Right lobe of liver (tissue), 6 donors: ENCODE measurements at places on chromosomes 1 and 21.
A peak's percentile ranks its signal among the peaks of the same experiment; 100 is the strongest.

DNA sequence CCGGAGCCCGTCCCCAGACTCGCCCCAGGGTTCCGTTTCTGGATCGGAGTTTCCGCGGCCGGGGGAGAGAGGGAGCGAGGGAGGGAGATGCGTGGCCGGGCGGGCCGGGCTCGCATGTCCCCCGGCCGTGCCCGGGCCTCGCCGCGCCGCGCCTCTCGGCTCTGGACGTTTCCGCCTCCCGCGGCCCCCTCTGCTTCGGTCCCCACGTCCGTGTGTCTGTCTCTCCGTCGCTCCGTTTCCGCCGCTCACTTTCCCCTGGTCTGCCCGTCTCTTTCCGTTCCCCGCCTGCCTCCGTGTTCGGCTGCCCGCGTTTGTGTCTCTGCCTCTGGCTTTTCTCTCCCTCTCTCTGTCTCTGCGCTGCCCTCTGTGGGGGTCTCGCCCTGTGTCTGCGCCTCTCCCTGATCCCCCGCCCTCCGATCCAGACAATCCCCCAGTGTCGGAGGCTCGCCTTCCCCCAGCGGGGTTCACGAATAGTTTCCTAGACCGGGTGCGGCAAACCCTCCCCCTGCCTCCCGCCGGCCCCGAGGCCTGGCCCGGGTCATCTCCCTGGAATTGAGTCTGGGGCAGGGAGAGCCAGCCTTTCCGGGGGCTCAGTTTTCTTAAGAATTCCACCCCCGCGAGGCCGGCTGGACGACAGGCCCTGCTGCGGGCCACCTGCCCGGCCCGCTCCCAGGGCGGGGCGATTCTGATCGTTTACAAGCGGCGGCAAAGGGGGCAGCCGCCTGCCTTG lies 735 bp downstream of the NBL1 start:
- peak overlapping the region; percentile 38 for H3K4me3 ChIP-seq
- no peaks in the 10 kb centered on the region for H3K27me3 ChIP-seq
- DNase-seq, result no peak
- H3K36me3 ChIP-seq, result no peaks in the 10 kb centered on the region

- H3K27ac ChIP-seq, result no peak overlapping the region
- no peaks in the 10 kb centered on the region for H3K27me3 ChIP-seq
- DNase-seq, result no peak
- H3K4me3 ChIP-seq, result no peak overlapping the region
- H3K36me3 ChIP-seq, result peaks cover 8% of the 10 kb centered on the region
- no peaks in the 10 kb centered on the region for H3K4me1 ChIP-seq
Observed at GRCh38 chr1:33497410-33497809, 25.0 kb downstream of the ZSCAN20 start.

GRCh38 chr1:61776091-61776490 lies 33.8 kb downstream of the PATJ start:
- no peaks in the 10 kb centered on the region for H3K27me3 ChIP-seq
- H3K27ac ChIP-seq, result no peak overlapping the region
- DNase-seq, result no peak

DNA sequence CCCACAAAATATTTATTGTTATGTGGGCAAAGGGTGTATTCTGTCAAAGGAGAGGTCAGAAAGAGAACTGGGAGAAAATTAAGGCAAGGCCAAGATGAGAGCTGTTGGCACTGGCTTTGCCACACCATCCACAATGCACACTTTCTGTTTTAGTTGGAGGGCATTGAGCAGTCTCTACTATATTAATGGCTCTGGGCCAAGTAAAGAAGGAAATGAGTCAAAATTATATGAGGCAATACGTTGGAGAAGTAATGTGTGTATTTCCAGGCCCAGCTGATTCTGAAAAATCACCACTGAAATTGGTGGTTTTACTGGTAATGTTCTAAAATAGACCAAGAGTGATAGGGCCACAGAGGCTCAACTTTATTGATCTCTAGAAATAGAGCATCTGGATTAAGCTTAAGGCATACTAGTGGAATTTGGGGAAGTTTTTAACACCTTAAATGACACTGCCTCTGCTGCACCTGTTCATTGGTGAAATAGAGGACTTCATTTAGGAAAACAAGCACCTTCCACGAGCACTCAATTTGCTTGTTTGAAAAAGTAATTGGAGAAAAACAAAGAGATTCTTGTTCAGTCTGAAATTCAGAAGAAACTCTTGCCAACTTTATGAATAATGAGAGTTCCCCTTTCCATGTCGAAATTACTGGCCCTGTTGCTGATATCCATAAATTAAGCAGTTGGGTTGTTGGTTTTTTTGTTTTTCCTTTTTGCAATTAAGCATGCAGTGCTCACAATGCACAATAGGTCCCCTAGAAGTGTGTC lies 424.9 kb downstream of the ADGRL2 start:
- H3K27me3 ChIP-seq, result no peaks in the 10 kb centered on the region
- H3K4me3 ChIP-seq, result no peak overlapping the region
- H3K36me3 ChIP-seq, result no peaks in the 10 kb centered on the region
- H3K4me1 ChIP-seq, result no peaks in the 10 kb centered on the region
- no peak overlapping the region for H3K27ac ChIP-seq
- DNase-seq, result no peak

- no peak overlapping the region for H3K27ac ChIP-seq
- no peaks in the 10 kb centered on the region for H3K27me3 ChIP-seq
- H3K36me3 ChIP-seq, result no peaks in the 10 kb centered on the region
- H3K4me3 ChIP-seq, result no peak overlapping the region
Observed at GRCh38 chr1:21241771-21242581, 48.3 kb downstream of the ECE1 start.

- no peak overlapping the region for H3K27ac ChIP-seq
- no peaks in the 10 kb centered on the region for H3K27me3 ChIP-seq
- no peaks in the 10 kb centered on the region for H3K36me3 ChIP-seq
- DNase-seq, result no peak
- no peak overlapping the region for H3K4me3 ChIP-seq
- no peaks in the 10 kb centered on the region for H3K4me1 ChIP-seq
Observed at GRCh38 chr1:63663301-63663700, 70.1 kb downstream of the PGM1 start.

- H3K27me3 ChIP-seq, result no peaks in the 10 kb centered on the region
- no peaks in the 10 kb centered on the region for H3K4me1 ChIP-seq
- no peak for DNase-seq
- H3K4me3 ChIP-seq, result no peak overlapping the region
Observed at GRCh38 chr1:36818771-36819170, 215.5 kb downstream of the GRIK3 start.

GRCh38 chr1:207935166-207935583 lies 24.2 kb upstream of the CD34 start:
- DNase-seq, result no peak
- H3K27me3 ChIP-seq, result no peaks in the 10 kb centered on the region
- no peaks in the 10 kb centered on the region for H3K4me1 ChIP-seq
- H3K36me3 ChIP-seq, result no peaks in the 10 kb centered on the region
- no peak overlapping the region for H3K4me3 ChIP-seq

GRCh38 chr1:94298861-94299260 lies 61.5 kb upstream of the ARHGAP29 start:
- no peak overlapping the region for H3K27ac ChIP-seq
- no peaks in the 10 kb centered on the region for H3K27me3 ChIP-seq
- no peak for DNase-seq
- H3K36me3 ChIP-seq, result no peaks in the 10 kb centered on the region
- no peak overlapping the region for H3K4me3 ChIP-seq

- H3K36me3 ChIP-seq, result no peaks in the 10 kb centered on the region
- peaks cover 3% of the 10 kb centered on the region for H3K4me1 ChIP-seq
- no peaks in the 10 kb centered on the region for H3K27me3 ChIP-seq
- peak; percentile 82 for DNase-seq
- peak overlapping the region; percentile 64 for H3K4me3 ChIP-seq
Observed at GRCh38 chr1:9181990-9182783, 52.4 kb upstream of the H6PD start.

DNA sequence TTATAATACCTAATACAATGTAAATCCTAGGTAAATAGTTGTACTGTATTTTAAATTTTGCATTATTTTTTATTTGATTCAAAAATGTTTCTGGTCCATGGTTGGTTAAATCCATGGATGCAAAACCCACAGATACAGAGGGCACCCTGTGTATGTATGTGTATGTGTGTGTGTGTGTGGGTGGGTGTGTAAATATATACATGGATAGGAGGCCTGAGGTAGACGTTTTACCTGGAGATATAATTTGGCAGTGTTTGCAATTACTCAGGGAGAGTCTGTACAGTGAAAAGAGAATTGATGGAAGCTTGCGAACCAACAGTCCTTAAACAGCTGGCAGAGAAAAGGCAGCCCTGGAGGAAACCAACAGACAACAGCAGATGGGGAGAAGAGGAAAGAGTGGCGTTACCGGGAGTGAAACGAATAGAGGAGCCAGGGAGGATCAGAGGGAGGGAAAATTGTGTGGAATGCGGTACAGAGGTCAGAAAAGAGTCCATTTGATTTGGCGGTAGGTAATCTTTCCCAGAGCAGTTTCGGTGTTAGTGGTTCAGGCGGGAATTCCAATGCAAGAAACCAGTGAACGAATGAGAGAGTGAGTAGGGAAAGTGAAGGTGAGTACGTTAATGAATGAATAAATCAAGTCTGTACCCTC lies 47.9 kb upstream of the NBL1 start:
- no peaks in the 10 kb centered on the region for H3K27me3 ChIP-seq
- no peaks in the 10 kb centered on the region for H3K36me3 ChIP-seq
- peak overlapping the region; percentile 92 for H3K4me3 ChIP-seq
- DNase-seq, result no peak
- H3K27ac ChIP-seq, result peak overlapping the region; percentile 80
- peaks cover 7% of the 10 kb centered on the region for H3K4me1 ChIP-seq

- DNase-seq, result peak; percentile 83
- H3K36me3 ChIP-seq, result no peaks in the 10 kb centered on the region
- H3K4me1 ChIP-seq, result no peaks in the 10 kb centered on the region
- peak overlapping the region; percentile 94 for H3K27ac ChIP-seq
Observed at GRCh38 chr1:2585318-2586092, 1.1 kb upstream of the PRXL2B start.

- H3K36me3 ChIP-seq, result no peaks in the 10 kb centered on the region
- H3K27me3 ChIP-seq, result no peaks in the 10 kb centered on the region
- no peak for DNase-seq
- no peak overlapping the region for H3K4me3 ChIP-seq
Observed at GRCh38 chr1:179021873-179022272, 3.8 kb upstream of the FAM20B start.

DNA sequence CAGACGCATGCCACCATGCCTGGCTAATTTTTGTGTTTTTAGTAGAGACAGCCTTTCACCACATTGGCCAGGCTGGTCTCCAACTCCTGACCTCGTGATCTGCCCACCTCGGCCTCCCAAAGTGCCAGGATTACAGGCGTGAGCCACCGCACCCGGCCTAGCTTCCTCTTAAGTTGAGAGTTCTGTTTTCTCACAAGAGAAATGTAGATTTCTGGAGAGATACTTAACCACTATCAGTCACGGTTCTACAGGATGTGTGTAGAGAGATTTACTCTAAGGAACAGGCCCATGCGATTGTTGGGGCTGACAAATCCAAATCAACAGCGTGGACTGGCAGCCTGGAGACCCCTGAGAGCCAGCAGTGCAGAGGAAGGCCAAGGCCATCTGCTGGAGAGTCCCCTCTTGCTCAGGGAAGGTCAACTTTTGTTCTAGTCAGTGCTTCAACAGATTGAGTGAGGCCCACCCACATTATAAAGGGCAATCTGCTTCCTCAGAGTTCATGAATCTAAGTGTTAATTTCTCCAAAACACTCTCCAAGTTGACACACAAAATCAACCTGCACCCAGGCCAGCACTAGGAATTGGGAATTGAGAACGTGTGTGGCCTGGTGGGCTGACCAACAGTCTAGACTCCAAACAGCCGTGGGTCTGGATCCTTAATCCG lies 38.7 kb downstream of the CHAF1B start:
- H3K4me3 ChIP-seq, result no peak overlapping the region
- H3K4me1 ChIP-seq, result peaks cover 5% of the 10 kb centered on the region
- no peak for DNase-seq
- no peaks in the 10 kb centered on the region for H3K36me3 ChIP-seq

GRCh38 chr1:107135463-107135862 lies 5.4 kb upstream of the NTNG1 start:
- H3K27me3 ChIP-seq, result peaks cover 8% of the 10 kb centered on the region
- no peak for DNase-seq
- H3K4me1 ChIP-seq, result no peaks in the 10 kb centered on the region
- H3K27ac ChIP-seq, result no peak overlapping the region

DNA sequence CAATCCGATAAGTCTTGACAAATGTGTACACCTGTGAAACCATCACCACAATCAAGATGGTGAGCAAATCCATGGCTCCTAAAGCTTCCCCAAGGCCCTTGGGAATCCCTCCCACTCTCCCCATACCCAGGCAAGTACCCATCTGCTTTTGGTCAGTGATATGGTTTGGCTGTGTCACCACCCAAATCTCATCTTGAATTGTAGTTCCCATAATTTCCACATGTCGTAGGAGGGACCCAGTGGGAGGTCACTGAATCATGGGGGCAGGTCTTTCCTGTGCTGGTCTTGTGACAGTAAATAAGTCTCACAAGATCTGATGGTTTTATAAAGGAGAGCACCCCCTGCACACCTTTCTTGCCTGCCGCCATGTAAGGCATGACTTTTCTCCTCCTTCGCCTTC lies 14.6 kb upstream of the GUCA2B start:
- H3K27ac ChIP-seq, result no peak overlapping the region
- H3K4me1 ChIP-seq, result no peaks in the 10 kb centered on the region
- DNase-seq, result no peak
- H3K36me3 ChIP-seq, result no peaks in the 10 kb centered on the region

DNA sequence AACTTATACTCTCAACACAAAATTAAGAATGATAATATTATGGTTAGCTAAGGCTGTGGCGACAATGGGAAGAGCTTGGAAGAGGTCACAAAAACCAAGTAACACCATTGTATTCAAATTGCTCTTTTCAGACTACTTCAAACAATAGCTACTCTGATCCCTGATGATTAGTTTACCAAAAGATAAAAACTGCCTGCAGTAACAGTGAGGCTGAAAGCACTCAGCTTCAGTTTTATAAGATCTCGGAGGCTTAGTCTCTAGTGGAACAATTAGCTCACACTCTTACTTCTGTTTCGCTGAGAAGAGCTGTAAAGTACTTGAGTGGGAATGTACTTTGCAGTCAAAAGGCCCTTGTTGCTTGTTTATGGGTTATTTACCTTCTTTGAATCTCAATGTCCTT lies 278.5 kb downstream of the LRRC7 start:
- H3K4me3 ChIP-seq, result no peak overlapping the region
- no peak for DNase-seq
- H3K4me1 ChIP-seq, result no peaks in the 10 kb centered on the region
- no peaks in the 10 kb centered on the region for H3K27me3 ChIP-seq
- no peak overlapping the region for H3K27ac ChIP-seq
- H3K36me3 ChIP-seq, result no peaks in the 10 kb centered on the region
